ENCODE measurements at places on chromosomes 12 and 14.

DNA sequence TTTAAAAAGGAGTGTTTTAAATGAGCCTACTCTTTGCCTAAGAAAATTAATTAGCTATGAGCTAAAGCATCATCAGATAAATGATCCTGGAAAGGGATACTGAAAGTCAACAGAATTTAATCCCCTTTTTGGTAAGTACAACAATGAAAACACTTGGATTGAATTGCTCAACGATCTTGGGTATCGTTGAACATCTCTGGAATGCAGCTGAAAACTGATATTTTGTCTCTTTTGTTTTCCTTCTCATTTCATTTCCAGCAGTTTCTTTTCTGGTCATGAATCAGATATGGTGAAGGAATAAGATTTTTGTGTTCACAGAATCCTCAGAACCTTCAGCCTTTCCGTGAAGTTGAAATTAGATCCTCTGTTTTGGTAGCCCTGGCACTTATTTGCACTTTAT, 771.2 kb downstream of the FSCB start:
- peak; percentile 1 for DNase-seq

DNA sequence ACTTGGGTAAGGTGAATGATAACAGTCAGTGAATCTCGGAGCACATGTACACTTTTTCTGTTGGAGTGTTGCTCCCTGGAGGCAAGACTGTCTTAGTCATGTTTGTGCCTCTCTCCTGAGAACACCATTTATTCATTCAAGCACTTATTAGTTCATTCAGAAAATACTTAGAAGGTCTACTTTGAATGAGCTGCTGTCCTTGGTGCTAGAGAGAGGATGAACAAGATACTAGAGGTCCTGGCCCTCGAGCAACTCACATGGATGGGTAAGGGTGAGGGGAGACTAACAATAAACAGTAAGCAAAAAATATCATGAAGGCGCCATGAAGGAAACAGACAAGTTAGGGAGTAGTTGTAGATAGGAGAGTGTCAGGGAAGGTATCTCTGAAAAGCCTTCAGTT, 17.1 kb upstream of the SAMD4A start:
- DNase-seq = peak; percentile 44

- DNase-seq = no peak
These were observed 37.2 kb downstream of the SUPT16H start for GRCh38 chr14:21346532-21347135.

- DNase-seq = no peak
These were observed 113.9 kb upstream of the CPM start for GRCh38 chr12:69046920-69047319.

- peak; percentile 41 for DNase-seq
These were observed 19.5 kb upstream of the TTC9 start for GRCh38 chr14:70622111-70622712.

- DNase-seq = no peak
These were observed 73.9 kb downstream of the HSD17B6 start for GRCh38 chr12:56836800-56837663.

DNA sequence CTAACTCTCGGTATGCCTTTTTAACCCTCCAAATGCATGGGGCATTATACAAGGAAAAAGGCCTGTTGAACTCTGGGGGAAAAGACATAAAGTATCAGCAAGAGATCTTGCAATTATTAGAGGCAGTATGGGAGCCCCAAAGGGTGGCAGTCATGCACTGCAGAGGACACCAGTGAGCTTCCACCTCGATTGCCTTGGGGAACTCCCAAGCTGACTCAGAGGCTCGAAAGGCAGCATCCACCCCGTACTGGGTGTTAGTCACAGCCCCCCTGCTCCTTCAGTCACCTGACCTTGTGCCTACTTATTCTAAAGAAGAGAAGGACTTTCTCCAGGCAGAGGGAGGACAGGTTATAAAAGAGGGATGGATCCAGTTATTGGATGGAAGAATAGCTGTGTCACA, 781.4 kb upstream of the TMEM132C start:
- peak; percentile 75 for DNase-seq

GRCh38 chr14:68553311-68553710, 239.6 kb downstream of the ZFP36L1 start:
- no peak for DNase-seq

- no peak for DNase-seq
These were observed 318.4 kb downstream of the SLC6A15 start for GRCh38 chr12:84594157-84594556.

- DNase-seq = no peak
These were observed 12.6 kb upstream of the TTC7B start for GRCh38 chr14:90828642-90829487.

DNA sequence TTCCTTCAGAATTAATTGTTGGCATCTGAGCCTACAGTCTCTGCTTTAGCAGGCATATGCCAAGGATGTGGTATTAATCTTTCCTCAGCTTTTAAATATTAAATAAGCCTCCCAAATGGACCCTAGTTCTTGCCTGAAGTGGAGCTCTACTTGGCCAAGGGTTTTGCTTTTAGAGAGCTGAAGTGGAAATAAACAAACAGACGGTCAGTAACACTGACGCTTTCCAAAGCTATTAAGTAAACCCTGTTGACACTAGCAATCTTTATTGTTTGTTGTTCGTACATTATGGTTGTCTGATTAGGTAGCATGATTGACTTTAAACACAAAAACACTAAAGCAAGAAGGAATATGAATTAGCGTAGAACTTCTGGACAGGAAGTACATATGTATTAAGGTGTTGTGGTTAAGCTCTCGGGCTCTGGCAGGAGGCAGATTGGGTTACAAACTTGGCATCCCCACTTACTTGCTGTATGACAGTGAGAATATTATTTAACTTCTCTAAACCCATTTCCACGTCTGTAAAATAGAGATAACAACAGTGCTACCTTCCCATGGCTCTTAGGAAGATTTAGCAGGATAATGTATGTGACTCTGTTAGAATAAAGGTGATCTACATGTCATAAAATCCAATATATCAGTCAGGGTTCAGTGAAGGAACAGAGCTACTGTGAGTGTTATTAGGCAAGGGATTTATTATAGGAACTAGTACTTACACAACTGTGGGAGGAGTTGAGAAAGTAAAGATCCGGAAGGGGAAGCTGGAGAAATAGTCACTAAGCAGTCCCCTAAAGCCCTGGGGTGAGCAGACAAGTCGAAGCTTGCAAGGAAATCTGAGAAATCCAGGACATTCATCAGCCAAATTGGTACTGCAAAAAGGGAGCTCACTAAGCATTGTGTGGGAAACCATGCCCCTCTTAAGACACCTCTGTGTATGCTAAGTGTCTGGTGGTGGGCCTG, 92.2 kb upstream of the ATF7IP start:
- no peak for DNase-seq

DNA sequence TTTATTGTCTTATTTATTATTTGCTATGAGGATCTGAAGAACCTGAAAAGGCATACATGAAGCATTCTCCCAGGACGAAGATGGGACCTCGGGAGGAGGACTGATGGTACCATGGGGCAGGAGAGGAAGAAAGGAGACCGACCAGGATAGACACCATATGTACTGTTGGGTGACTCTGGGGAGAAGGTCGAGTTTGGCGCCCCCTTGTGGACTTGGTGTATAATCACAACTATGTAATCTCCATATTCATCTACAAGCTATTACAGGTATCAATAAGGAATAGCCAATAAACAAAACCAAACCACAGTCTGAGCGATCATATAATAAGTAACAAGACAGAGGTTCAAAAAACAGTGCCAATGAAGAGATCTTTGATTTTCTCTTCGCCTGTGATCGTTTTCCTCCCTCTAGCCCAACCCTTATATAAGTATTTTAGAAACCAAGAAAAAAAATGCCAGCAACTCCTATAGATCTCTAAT, 139.1 kb downstream of the SPTSSA start:
- DNase-seq = peak; percentile 76

DNA sequence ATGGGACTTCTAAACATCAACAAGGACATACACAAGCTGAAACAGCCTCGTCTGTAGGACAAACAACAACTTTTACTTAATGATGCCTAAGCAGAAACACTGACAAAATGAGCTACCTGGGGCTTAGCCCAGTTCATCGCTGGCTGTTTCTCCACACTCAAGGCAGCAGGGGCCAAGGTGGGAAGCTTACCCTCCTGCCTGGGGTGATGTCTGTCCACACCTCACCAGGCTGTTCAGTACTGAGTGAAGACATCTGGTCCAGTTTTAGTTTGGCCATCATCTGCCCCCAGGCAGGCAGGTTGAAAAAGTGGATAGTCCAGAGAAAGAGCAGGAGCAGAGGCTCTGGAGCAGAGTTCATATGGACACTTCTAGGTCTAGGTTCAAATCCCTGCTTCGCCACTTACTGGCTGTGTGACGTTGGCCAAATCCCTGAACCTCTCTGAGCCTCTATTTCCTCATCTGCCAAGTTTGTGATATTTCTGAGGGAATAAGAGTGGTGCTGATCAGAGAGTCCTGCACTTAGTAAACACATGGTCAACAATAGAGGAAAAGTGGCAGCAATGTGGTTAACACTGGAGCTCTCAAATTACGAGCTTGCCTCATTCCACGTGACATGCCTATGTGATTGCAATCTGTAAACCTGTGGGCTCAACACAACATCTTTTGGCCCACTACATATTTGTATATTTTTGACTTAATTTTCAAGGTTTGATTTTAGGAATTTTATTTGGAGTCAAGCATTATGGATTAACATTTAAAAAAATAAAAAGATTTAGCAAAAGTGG, 720.1 kb upstream of the TMEM132C start:
- DNase-seq = peak; percentile 48

- DNase-seq = no peak
These were observed 47.7 kb downstream of the SLC16A7 start for GRCh38 chr12:59643550-59643949.

DNA sequence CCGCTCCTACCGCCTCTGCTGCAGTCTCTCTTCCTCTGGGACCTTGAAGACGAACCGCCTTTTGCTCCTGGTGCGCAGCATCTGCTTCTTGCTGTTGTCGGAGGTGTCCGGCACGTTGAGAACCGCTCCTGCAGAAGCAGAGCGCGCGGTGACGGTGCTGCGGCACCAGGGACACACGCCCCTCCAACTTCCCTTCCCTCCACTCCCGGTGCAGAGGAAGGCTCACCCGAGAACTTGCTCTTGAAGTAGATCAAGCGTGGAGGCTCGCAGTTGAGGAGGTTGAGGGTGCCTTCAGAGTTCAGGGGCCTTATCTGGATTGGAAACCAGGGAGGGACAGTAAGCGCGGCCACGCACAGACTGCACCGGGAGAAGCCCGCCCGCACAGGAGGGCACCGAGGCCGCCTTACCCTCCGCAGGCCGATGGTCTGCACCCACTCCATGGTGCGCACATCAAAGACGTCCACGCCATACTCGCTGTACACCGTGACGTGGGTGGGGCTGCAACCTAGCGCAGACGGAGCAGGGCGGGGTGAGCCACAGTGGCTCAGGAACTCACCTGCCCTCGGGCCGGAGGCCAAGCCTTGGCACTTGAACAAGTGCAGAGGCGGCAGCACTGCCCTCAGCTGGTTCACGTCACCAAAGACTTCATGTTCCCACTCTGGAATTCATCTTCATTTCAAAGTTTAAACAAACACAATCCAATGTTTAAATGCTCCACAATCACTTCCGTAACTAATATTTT, 17.5 kb downstream of the AMN start:
- no peak for DNase-seq

GRCh38 chr12:29427964-29428363, 47.0 kb upstream of the ERGIC2 start:
- no peak for DNase-seq

GRCh38 chr14:91613459-91614112, 103.5 kb upstream of the PPP4R3A start:
- DNase-seq = no peak

- no peak for DNase-seq
These were observed 22.7 kb downstream of the BEST3 start for GRCh38 chr12:69676257-69677012.

DNA sequence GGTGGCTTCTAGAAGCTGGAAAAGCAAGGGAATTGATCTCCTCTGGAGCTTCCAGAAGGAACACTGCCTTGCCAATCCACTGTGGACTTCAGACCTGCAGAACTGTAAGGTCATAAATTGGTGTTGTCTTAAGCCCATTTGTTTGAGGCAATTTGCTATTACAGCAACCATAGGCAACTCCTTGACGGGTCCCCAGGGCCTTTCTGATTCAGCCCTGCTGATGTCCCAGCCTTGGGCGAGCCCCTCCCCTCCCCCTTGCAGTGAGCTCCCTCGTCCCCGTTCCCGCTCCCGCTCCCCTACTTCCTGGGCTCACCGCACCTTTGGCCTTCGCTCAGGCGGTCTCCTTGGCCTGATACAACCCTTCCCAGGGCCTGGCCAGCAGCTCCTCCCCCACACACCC, 18.9 kb upstream of the DIO3 start:
- no peak for DNase-seq

DNA sequence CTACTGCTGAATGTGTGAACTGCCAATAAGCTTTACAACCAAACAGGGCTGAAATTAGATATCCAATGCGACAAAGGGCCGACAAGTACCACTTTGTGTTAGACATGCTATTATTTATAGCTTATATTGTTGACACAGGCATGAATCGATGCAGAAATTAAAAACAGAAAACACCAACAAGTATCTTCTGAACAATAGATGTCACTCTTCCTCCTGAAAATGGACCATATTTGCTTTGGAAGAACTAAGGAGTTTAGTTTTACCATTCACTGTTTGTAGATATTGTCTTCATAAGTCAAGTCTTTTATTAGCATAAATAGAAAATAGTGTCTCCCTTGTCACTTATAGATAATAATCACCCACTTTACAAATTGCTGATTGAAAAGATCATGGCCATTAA, 86.5 kb downstream of the LRIG3 start:
- peak; percentile 17 for DNase-seq

GRCh38 chr12:87272851-87273250, 756.4 kb downstream of the C12orf50 start:
- DNase-seq = peak; percentile 27

- no peak for DNase-seq
These were observed 4.0 kb upstream of the SYNDIG1L start for GRCh38 chr14:74429991-74430390.

GRCh38 chr14:85474431-85474830, 55.5 kb upstream of the FLRT2 start:
- no peak for DNase-seq

- DNase-seq = no peak
These were observed 154.9 kb upstream of the CCND2 start for GRCh38 chr12:4118601-4119156.

GRCh38 chr12:107533218-107533617, 152.4 kb upstream of the PWP1 start:
- no peak for DNase-seq

DNA sequence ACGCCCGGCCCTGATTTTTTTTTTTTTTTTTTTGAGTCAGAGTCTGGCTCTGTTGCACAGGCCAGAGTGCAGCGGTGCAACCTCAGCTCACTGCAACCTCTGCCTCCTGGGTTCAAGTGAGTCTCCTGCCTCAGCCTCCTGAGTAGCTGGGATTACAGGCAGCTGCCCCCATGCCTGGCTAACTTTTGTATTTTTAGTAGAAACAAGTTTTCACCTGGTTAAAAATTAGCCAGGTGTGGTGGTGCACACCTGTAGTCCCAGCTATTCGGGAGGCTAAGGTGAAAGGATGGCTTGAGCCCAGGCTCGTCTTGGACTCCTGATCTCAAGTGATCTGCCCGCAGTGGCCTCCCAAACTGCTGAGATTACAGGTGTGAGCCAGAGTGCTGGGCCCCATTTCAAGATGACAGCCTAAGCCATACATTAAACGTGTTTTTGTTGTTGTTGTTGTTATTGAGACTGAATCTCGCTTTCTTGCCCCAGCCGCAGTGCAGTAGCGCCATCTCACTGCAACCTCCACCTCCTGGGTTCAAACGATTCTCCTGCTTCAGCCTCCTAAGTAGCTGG, 42.7 kb upstream of the EAPP start:
- DNase-seq = no peak

GRCh38 chr12:127149226-127149964, 1117.6 kb upstream of the TMEM132C start:
- peak; percentile 72 for DNase-seq

- no peak for DNase-seq
These were observed 36.4 kb upstream of the HDAC7 start for GRCh38 chr12:47856094-47856493.

Data from myocyte (in vitro differentiated cells).